ENCODE measurements at places on chromosomes 7 and 10.

DNA sequence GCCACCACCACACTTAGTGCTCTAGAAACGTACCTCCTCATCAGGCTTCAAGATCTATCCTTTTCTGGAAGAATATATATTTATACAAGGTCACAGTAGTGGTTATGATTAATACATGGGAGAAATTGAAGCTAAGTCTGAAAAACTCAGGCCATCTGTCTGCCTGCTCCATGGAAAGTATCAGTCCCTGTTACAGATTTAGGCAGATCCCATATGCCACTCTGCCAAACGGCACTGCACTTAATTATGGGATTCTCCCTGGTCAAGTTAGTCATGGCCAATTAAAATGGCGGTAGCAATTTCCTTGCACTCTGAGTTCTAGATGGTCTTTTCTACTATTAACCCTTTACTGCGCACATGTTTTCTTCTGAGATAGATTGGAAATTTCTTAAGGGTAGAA is 740.0 kb downstream of the SUGCT start:
- DNase-seq = no peak
- H3K36me3 ChIP-seq = no peaks in the 10 kb centered on the region
- H3K27me3 ChIP-seq = no peaks in the 10 kb centered on the region
- no peak overlapping the region for H3K4me3 ChIP-seq

GRCh38 chr7:123198111-123198510 is 1.7 kb downstream of the SLC13A1 start:
- no peaks in the 10 kb centered on the region for H3K27me3 ChIP-seq
- no peak overlapping the region for H3K4me3 ChIP-seq

DNA sequence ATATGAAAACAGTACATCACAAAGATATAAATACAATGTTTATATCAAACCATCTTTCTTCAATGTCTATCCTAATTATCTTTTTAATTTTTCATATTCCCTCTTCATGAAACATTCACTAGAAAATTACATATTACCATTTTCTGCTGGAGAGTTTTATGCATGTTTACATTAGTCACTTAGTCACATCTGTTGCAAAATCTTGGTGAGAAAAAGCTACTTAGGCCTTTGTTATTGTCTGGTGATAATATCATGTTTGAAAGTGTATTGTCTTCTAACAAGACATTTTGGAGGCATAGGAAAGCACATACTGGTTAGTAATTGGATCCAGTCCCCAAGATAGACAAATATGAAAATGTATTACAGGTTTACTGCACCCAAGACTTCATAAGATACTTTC is 163.6 kb downstream of the GNAI1 start:
- H3K4me3 ChIP-seq = no peak overlapping the region
- H3K36me3 ChIP-seq = peaks cover 11% of the 10 kb centered on the region
- peaks cover 18% of the 10 kb centered on the region for H3K4me1 ChIP-seq
- H3K27me3 ChIP-seq = no peaks in the 10 kb centered on the region
- DNase-seq = no peak

DNA sequence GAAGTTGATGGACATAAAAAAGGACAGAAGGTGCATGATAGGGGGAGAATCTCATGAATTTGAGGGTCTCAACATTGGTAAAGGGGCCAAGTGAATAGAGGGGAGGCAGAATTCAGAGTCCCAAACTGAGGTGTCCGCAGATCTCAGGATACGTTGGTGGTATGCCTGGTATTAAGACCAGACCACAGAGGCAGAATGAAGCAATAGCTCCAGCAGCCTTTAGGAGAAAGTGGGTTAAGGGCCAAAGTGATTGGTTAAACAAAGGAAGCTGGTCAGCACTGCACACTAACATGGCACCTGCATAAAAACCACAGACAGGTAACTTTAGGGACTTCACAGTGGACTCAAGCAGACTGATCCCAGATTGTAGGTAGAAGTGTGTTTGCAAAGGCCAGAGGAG is 37.5 kb downstream of the MEST start:
- no peak overlapping the region for H3K4me3 ChIP-seq
- H3K27me3 ChIP-seq = no peaks in the 10 kb centered on the region
- H3K36me3 ChIP-seq = peaks cover 16% of the 10 kb centered on the region
- H3K27ac ChIP-seq = no peak overlapping the region
- no peaks in the 10 kb centered on the region for H3K4me1 ChIP-seq

GRCh38 chr7:147700702-147701101 is 889.9 kb upstream of the C7orf33 start:
- no peak overlapping the region for H3K4me3 ChIP-seq
- peaks cover 7% of the 10 kb centered on the region for H3K36me3 ChIP-seq
- no peaks in the 10 kb centered on the region for H3K4me1 ChIP-seq
- no peaks in the 10 kb centered on the region for H3K27me3 ChIP-seq

DNA sequence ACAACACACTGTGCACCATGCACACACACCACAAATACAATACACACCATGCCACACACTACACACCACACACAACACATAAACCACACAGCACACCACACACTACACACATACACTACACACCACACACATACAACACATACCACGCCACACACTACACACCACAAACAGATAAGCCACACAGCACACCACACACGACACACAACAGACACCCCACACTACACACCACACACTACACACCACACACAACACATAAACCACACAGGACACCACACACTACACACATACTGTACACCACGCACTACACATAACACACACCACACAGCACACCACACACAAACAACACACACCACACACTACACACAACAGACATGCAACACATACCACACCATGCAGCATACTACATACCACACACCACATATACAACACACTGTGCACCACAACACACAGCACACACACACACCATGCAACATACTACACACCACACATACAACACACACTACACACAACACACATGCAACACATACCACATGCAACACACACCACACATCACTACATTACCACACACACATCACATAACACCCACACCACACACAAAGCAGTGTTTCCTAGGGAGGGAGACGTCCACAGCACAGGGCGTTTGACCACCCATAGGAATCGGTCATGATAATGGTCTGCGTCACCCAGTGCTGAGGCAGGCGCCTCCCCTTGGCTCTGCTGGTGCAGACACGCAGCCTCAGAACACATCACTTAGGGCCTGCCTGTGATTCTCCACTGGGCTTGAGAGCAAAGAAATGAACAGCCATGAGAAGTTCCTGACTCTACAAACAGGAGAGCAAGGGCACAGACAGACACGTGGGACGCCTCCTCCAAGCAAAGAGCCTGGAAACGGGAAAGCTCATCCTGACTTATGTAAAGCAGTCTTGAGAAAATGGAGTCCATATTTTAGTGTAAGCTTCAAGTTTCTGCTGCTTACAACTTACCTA is 458.3 kb downstream of the PTPRN2 start:
- H3K4me3 ChIP-seq = no peak overlapping the region
- H3K27me3 ChIP-seq = no peaks in the 10 kb centered on the region
- no peak overlapping the region for H3K27ac ChIP-seq

DNA sequence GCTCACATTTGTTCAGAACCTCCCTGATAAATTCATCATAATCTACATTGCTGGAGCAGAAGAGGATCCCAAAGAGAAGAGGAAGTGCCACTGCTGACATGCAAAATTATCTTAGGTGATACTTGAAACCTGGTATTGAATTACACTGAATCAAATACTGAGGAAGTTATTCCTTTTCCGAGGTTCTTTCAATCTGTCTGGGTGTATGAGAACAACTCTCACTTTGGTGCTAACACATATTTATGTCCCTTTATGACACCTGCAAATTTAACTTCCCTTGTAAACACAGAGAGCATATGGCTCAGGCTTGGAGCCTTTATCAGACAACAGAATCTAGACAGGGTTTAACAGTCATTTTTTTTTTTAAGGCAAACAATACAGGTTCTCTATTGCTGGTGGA is 131.4 kb downstream of the SRPK2 start:
- H3K4me1 ChIP-seq = peaks cover 23% of the 10 kb centered on the region
- no peak overlapping the region for H3K27ac ChIP-seq
- peaks cover 18% of the 10 kb centered on the region for H3K36me3 ChIP-seq
- H3K4me3 ChIP-seq = no peak overlapping the region

DNA sequence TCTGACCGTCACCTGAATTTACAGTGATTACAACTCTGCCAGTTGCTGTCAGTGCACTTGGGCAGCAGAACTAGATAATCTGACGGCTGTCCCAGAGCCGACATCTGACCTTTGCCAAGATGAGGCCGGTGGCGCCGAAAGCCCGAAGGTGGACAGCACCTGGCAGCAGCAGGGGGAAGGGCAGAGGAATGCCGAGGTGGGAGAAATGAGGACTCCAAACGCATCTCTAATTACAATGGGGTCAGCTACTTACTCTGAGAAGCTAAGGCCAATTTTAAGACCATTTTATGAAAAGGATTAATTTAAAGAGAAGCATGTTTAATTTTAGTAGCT is 33.8 kb downstream of the TRIM8 start:
- peaks cover 83% of the 10 kb centered on the region for H3K4me1 ChIP-seq
- H3K4me3 ChIP-seq = no peak overlapping the region
- no peaks in the 10 kb centered on the region for H3K27me3 ChIP-seq
- H3K36me3 ChIP-seq = peaks cover 9% of the 10 kb centered on the region

DNA sequence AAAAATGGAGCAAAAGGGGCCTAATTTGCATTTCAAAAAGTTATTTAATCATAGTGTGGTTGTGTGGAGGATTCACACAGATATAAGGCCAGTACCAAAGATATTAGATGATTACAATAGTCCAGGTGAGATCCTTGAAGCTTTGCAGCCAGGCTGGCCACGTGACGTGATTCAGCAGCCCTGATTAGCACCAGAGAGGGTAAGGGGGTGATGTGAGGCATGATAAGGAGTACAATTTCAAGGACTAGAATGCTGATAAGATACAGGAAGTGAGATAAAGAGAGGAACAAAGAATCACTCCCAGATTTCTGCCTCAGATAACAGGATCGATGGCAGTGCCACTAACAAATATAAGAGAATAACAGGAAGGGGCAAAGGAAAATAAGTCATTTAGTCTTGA is 108.4 kb upstream of the PALS2 start:
- no peak overlapping the region for H3K27ac ChIP-seq
- no peaks in the 10 kb centered on the region for H3K36me3 ChIP-seq
- DNase-seq = no peak
- H3K4me1 ChIP-seq = no peaks in the 10 kb centered on the region
- H3K4me3 ChIP-seq = no peak overlapping the region

- H3K27ac ChIP-seq = no peak overlapping the region
- H3K4me1 ChIP-seq = no peaks in the 10 kb centered on the region
- H3K27me3 ChIP-seq = no peaks in the 10 kb centered on the region
- H3K4me3 ChIP-seq = no peak overlapping the region
These were observed 13.7 kb upstream of the CNNM2 start for GRCh38 chr10:102904346-102904745.

DNA sequence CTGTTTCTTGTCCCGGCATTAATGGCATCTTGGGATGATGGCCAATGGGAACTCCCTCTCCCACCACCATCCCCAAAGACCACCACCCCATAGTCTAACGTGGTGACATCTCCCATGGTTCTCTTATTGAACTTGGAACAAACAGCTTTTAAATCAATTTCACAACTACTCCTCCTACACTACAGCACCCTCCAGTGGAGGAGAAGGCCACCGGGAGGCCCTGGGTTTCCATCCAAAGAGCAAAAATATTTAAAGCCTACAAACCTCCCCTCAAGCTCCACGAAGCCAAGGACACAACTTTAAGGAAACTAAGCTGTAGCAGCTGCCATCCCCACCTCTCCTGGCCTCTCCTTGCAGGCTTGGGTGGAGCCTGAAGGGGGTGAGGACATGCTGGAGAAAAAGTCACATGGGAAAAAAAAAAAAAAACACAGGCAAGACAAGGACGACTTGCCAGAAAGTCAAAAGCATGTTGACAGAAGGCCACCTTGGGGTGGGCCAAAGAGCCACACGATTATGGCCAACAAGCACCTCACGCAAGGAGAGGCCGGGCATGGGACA is 94.0 kb upstream of the LANCL2 start:
- no peaks in the 10 kb centered on the region for H3K4me1 ChIP-seq
- H3K27ac ChIP-seq = no peak overlapping the region
- no peak for DNase-seq
- H3K36me3 ChIP-seq = no peaks in the 10 kb centered on the region
- no peak overlapping the region for H3K4me3 ChIP-seq
- peaks cover 4% of the 10 kb centered on the region for H3K27me3 ChIP-seq

GRCh38 chr7:100275120-100275519 is 32.4 kb upstream of the SPDYE3 start:
- H3K4me1 ChIP-seq = peaks cover 14% of the 10 kb centered on the region
- H3K36me3 ChIP-seq = no peaks in the 10 kb centered on the region

DNA sequence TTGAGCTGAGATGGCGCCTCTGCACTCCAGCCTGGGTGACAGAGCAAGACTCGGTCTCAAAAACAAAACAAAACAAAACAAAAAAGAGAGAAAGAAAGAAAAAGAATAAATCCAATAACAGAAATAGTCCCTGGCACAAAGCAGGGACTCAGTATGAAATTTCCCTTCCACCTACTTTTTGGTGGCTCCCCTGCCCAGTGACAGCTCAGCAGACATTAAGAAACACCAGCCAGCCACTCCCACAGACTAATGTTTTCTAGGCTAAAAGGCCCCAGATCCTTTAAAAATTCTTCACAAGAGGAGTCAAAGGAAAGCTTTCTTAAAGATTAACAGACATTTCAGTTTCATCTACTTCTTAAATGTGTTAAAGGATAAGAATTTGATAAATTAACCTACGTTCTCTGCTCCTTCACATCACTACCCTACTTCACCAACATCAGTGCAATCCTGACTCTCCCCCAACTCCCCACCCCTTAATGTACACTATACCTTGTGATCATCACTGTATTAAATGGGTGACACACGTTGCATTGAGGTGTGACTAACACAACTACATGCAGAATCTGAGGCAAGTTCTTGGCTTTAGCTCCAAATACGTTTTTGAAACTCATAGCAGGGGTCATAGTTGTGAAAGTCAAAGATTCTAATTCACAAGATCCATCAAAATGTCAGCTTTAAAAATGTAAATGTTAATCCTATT is 114.5 kb upstream of the CAV2 start:
- H3K36me3 ChIP-seq = no peaks in the 10 kb centered on the region
- H3K27ac ChIP-seq = no peak overlapping the region
- H3K27me3 ChIP-seq = no peaks in the 10 kb centered on the region
- H3K4me3 ChIP-seq = no peak overlapping the region

DNA sequence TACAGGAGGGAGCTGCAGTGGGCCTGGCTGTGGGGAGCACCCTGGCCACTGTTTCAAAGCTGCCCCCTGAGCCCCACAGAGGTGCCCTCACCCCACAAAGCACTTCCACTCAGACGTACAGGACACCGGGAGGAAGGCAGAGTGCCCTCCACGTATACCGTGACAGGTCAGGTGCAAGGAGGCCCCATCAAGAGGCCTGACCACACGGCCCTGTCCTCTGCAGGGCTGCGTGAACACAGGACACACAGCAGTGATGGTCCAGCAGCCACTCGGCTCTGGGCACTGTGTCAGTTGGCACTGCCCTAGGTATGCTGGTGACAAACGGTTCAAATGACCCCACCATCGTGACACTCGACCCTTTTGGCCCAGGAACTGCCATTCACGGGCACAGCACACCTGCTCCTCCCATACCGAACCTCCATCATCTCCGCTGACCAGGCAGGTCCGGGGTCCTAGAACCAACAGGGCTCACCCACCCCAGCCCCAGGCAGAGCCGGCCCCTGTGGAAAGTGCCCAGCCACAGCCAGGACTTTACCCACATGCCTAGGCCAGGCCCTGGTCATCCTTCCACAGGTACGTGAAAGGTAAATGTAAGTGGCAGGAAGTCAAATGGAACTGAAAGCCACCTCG is 560.9 kb downstream of the PTPRN2 start:
- H3K36me3 ChIP-seq = no peaks in the 10 kb centered on the region
- peaks cover 48% of the 10 kb centered on the region for H3K4me1 ChIP-seq
- no peaks in the 10 kb centered on the region for H3K27me3 ChIP-seq
- no peak for DNase-seq
- no peak overlapping the region for H3K4me3 ChIP-seq
- H3K27ac ChIP-seq = peak overlapping the region; percentile 78

All from neural crest cell (in vitro differentiated cells).